Activated effector memory CD4-positive, alpha-beta T cell treated with Interleukin-2 at 50 U/mL for 16 hours (primary cell): ENCODE measurements at places on chromosomes 2 and 18.

DNA sequence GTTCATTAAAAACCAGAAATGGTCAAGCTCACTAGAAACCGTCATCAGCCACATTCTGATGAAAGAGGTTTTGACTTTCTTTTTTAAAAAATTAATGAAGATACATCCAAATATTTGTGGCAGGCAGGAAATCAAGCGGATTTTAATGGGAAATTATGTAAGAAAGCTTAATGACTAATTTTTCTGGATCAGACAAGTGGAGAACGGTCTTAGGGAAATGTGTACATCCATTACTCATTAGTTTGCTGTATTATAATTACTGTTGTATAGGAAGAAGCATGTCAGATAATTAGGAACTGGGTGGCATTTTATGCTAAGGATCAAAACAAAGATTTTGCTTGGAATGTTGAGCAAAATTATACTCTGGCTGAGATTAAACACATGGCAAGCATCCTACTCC lies 39.4 kb downstream of the AGAP1 start:
- no peak for DNase-seq

DNA sequence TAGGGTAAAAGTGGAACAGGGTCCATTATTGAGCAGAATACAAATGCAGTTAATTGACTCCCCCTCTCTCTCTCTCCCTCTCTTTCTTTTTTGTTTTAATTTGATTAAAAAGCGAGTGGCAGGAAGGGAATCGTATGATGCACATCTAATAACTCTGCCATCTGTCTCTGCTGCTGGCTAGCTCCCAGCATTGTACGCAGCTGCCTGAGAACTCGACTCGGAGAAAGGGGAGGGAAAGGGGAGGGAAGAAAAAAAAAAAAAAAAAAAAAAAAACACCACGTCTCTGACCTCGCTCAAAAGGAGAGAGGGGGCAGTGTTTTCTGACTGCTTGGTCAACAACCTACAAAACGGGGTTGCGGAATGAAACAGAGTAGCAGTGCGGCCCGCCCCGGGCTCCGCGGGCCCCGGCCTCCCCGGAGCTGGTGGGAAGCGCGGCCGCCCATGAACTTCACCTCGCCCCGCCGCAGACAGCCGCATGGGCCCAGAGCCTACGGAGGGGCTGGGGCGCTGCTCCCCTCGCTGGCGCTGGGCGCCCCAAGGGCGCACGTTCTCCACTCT lies 265.7 kb downstream of the TCF4 start:
- DNase-seq, result no peak

DNA sequence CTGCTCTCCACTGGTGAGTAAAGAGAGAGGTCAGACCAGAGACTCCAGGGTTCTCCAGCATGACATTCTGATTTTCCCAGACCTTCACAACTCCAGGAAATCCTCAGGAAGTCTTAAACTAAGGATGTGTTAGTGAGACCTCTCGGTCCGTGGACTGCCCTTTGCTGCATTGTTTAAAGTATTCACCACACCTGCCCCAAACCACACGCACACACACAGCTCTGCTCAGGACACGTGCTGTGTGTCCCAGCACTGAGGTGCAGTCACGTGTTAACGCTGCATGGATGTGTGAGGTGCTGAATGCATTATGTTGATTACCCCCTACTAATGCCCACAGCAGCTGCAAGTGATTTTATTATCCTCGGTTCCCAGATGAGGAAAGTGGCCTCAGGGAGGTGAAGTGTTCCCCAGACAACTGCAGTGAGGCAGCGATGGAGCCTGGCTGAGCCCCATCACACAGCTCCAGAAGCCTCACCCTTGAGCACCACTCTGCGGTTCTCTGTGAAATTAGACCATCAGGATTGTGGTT lies 68.4 kb downstream of the TRAPPC12 start:
- DNase-seq, result no peak

GRCh38 chr18:36207303-36207702 lies 20.0 kb downstream of the MOCOS start:
- no peak for DNase-seq

GRCh38 chr2:122366427-122366826 lies 611.0 kb downstream of the TSN start:
- DNase-seq, result no peak

DNA sequence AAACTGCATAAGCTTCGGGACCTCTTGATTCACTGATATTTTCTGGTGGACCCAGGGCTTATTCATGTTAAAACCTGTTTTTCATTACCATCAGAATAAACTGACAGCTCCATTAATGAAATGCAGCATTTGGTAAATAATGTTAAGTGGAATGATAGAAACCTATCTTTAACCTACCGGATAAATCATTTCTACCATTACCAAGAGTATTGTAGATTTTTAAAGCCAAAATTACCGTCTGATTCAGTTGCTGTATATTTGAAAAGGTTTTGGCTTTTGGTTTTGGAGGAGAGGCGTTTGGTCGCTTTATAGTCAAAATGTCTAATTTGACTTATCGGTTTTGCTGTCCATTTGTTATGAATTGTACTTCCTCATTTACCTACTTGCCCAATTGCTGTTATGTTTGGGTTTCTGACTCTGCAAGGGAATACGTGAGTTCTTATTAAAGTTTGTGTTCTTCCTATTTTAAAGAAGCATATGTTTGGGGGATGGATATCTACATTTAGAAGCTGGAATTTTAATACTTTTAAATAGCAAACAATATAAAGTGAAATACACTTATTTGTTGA lies 1.0 kb upstream of the CUL3 start:
- no peak for DNase-seq

DNA sequence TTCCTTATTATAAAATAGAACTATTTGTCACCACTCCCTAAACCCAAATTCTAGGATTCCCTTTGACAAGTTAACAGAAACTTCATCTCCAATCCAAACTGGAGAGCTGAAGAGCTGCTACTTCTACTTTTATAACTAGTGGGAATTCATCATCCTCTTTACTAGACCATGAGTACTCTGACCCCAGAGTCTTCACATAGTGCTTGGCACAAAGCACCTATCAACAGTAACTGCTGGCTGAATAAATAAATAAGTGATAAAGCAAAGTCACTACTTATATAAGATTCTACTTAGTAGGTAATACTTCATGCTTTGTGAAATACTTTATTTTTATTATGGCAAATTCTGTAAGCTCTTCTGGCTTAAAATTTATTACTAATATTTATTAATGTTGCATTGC lies 49.5 kb downstream of the DARS1 start:
- DNase-seq, result no peak
